ENCODE measurements at places on chromosomes 1 and 21.

DNA sequence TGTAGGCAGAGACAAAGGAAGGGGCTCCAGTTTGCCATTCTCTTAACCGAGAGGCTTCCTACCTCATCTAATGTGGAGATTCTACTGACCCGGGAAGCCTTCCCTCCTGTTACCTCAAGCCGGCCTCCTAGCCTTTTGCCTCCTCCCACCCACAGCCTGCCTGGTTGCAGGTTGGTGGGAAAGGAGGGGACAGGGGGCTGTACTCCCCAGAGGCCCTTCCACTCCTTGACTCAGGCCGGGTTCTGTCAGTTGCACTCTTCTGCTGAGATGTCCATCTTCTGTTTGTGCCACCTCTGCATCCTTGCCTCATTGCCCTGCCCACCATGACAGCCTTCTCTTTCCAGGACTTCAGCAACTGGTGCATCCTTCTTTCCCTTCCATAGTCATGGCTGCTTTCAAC is 98.0 kb upstream of the SLC44A3 start:
- DNase-seq = no peak

DNA sequence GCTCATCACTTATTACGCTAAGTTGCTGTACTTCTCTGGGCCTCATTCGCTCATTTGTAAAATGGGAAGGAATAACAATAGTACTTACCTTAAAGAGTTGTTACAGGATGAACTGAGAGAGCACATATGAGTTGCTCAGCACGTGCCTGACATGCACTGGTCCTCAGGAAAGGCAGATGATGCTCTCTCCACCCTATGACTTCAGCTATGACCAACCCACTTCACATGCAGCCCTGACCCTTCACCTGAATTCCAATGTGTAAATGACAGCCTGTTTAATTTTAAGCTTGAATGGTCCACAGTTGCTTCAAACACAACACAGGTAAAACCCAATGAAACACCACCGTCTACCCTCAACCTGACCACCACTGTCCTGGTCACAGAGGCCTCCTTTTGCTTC is 32.9 kb downstream of the GADD45A start:
- no peak for DNase-seq

- no peak for DNase-seq
Observed at GRCh38 chr1:44684525-44684924, 10.0 kb downstream of the ARMH1 start.

DNA sequence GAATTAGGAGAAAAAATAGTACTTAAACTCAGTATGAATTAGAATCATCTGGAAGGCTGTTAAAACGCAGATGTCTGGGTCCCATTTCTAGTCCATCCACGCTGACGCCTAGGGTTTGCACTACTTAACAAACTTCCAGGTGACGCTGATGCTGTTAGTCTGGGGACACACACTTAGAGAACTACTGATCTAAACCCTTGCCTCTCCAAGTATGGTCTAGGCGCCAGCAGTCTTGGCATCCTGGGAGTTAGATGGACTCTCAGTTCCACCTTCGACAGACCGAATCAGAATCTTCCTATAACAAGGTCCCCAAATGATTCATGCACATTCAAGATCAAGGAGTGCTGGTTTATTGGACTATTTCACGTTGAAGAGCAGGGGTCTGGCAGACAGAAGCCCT is 11.5 kb downstream of the DIO1 start:
- DNase-seq = no peak

DNA sequence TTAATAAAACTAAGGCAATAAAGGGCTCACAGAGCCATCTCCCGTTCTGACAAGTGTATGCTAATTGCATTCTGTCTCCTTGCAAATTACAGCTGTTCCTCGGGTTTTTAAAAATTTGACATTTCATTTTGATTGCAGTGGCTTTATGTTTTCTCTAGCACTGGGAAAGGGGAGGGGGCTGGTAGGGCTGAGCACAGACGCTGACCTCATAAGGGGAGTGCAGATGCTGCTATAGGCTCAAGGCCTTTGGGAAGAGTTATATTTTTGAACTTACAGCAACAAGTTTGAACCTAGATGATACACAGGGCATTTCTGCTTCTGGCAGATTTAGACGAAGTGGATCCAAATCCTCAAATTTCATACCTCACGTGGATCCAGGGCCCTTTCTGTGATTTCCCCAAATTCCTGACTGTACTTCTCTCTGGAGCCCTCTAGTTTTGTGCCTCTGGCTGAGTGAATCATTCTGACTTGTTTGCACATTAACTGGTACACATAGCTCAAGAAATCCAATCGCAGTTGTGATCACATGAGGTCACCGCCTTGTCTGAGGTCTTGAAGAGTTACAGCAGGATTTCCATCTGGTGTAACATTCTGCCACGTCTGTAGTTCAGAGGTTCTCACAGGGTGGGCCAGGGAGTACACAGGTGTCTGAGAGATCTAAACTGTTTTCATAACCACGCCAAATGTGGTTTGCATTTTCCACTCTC is 230.3 kb downstream of the C1orf94 start:
- DNase-seq = no peak

DNA sequence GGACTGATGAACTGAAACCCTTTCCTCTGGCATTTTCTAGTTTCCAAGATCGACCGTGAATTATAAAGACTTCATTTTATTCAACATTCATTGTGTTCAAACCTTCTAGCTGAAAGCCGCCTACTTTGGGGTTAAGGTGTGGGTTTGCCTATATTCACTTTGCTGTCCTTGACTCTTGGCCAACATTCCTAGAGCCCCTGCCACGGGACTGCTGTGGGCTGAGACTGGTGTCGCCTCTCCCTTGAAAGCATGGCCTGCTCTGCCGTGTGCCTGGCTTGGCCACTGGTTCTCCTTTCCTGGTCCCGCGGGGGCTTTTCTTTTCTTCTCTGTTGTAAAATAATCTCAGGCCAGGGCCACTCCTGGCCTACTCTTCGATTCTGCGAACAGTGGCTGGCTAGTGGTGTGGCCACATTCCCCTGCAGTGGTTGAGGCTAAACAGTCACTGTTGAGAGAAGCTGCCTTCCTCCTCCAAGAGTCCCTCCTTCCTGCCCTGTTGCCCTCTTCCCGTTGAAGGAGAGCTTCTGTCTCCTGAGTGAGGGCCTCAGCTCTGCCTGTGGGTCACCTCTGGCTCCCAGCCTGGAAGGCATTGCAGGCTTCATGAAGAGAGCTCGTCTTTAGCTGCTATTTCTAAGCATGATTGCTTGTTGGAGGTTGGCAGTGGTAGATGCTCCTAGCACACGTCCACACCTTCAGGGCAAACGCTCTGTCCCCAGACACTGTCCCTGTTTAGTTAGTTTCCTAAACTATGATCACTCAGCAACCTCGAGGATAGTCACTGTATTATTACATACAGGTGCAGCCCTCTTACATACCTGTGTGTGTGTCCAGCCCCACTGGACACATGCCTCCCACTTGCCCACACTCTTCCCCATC is 80.5 kb downstream of the GALNT2 start:
- no peak for DNase-seq

GRCh38 chr1:60257531-60257930 is 184.0 kb upstream of the C1orf87 start:
- no peak for DNase-seq

DNA sequence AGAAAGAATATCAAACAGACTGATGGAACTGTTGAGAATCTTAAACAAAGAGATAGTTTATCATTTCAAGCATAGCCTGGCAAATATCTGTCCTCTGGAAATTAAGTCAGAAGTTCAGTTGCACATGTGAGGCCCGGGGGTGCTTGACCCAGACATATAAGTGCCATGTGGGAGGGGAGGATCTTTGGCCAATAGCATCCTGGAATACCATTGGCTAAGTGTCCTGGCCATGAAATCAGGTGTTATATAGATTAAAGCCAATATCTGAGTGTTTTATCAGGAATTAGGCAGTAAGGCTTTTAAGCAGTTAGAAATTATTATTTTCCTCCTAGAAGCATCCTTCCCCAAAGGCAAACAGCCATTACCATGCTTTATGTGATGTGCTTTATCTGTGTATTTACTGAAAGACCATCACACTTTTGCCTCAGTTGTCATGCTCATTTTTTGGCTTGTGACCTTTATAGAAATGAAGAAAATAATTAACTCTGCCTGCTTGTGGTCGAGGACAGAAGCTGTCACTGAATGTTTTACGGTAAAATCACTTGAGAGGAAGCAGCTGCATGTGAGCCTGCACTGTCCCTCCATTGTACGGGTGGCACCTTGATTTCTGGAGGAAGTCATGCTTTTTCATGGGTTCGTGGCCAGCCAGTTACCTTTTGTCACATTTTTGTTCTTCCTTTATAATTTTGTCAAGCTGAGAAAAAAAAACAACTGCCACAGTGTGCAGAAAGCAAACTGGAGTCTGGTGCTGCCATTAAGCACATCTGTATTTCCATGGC is 259.9 kb upstream of the FMN2 start:
- DNase-seq = no peak

DNA sequence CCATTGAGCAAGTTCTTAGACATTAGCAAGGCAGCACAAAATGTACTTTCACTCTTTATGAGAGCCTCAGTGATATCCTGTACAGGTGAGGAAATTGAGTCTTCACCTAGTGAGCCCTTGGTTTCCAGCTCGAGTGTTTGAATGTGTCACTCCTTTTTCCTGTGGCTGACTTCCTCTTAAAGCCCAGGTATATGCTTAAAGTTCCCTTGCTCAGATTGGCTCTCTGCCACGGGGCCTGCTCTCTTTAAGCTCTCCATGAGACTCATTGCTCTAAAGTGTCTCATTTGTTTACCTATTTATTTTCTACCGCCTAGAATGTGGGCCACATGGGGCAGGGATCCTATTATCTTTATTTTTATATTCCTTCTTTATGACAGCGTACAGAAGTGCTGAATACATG is 324.9 kb downstream of the SIPA1L2 start:
- no peak for DNase-seq

DNA sequence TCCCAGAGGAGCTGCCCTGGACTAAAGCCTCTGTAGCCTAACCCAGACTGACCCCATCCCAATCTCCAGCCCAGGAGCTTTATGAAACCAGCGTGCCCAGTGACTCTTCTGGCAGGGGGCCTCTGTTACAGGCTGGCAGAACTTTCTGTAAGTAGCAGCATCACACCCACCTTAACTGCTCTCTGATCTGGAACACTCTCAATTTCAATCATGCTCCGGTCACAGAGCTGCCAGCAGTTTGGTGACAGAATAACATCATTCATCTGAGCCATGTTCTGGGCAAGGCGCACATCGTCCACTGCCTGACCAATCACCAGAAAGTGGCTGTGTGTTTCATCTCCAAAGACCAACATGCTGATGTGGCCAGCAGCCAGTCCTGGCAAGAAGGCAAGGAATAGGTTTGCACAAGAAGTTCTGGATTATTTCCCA is 14.7 kb downstream of the ADCY10 start:
- DNase-seq = no peak

- no peak for DNase-seq
Observed at GRCh38 chr1:174217787-174218574, 58.7 kb downstream of the RABGAP1L start.

DNA sequence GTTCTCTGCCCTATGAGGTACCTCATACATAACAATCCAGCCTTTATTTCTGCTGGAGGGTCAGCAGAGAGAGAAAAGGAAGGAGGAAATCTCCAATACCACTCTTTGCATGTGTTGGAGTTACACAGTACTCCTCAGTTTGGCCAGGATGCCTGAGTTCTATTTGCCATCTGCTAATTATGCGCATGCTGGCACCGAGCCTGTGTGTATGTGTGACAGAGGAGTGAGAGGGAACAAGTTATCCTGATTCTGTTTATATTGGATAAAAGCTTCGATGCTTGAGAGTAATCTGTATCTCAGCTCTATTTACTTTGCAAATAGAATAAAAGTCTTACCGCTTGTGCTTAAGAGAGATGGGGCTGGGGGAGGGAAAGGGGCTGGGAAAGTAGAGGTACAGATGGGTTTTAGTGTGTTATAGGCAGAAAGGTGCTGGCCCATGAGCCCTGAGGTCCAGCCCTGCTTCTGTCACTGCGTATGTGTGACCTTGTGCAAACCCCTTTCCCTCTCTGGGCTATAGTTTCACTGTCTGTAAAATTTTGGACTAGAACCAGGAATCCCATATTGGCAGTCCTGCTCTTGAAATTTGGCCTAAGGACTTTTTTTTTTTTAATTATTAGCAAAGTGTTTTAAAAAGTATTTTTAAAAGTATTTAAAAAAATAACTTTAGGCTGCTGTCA is 54.5 kb upstream of the PLXNA2 start:
- no peak for DNase-seq
